ENCODE measurements at places on chromosomes 1 and 21.

- DNase-seq = no peak
Observed at GRCh38 chr1:98368995-98369394, 292.5 kb upstream of the SNX7 start.

DNA sequence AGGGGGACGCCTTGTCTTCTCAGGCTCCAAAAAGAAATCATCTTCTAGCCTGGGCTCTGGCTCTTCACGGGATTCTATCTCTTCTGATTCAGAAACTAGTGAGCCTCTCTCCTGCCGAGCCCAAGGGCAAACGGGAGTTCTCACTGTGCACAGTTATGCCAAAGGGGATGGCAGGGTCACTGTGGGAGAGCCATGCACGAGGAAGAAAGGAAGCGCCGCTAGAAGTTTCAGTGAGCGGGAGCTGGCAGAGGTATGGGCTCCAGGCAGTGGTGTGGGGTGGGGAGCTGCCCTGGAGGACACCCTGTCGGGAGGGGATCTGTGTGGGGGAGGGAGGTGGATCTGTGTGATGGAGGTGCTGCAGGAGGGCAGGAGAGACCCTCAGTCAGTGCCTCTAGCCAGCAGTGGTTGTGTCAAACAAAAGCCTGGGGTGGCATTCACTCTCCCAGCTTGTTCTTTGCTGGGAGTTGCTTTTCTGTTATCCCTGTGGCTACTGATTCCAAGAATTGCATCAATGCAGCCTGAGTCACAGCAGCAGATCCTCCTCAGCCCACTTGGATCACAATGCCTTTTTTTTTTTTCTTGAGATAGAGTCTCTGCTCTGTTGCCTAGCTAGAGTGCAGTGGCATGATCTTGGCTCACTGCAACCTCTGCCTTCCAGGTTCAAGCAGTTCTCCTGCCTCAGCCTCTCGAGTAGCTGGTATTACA, 21.8 kb downstream of the KDM4A start:
- no peak for DNase-seq

DNA sequence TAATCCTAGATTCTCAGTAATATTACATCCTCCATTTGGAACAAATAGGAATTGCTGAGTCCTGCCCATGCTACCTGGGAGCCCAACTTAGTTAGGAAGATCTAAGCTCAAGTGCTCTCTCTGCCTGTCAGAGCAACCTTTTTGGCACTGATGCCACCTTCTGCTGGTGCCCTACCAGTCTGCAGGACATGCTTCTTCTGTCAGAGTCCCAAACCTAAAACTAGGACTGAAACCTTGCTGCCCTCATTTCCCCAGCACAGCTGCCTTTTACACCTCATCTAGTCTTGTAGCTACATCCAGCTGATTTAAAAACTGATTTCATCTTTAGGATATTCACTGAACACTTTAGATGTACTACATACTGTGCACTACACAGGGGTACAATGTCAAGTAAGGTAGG, 118.7 kb downstream of the LYPLAL1 start:
- DNase-seq = no peak

DNA sequence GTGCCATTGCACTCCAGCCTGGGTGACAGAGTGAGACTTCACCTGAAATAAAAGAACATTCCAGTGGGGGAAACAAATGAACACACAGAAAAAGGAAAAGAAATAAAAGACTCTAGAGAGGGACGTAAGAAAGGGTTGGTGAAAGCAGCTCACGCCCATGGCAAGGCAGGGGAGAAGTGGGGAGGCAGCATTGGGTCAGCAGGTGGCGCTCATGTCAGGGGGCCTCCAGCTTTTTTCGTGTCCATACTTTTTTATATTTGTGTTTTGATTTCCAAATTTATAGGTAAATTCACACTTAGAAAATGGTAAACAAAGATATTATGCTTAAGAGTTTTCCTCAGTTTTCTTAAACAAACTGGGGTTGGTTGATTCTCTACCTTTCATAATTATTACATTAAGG, 45.5 kb downstream of the VPS13D start:
- DNase-seq = no peak

DNA sequence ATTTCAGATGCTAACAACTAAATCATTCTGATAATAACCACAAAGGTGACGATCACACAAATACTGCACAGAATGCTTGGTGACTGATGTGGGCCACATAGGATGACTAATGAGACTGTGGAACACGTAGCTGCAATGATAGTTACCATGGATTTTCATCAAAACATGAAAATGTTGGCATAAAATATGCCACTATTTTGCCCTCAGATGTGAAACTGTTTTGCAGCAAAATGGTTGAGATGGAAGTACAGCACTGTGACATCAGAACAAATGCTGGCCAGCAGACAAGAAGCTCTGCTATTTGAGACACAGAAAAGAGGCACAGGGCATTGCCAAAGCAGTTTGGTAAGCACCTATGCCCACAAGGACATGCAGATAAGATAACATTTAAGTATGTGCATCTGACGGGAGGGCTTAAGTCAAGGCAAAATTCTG, 83.8 kb downstream of the NIBAN1 start:
- no peak for DNase-seq

- no peak for DNase-seq
Observed at GRCh38 chr1:246583056-246583440, 16.8 kb downstream of the CNST start.

DNA sequence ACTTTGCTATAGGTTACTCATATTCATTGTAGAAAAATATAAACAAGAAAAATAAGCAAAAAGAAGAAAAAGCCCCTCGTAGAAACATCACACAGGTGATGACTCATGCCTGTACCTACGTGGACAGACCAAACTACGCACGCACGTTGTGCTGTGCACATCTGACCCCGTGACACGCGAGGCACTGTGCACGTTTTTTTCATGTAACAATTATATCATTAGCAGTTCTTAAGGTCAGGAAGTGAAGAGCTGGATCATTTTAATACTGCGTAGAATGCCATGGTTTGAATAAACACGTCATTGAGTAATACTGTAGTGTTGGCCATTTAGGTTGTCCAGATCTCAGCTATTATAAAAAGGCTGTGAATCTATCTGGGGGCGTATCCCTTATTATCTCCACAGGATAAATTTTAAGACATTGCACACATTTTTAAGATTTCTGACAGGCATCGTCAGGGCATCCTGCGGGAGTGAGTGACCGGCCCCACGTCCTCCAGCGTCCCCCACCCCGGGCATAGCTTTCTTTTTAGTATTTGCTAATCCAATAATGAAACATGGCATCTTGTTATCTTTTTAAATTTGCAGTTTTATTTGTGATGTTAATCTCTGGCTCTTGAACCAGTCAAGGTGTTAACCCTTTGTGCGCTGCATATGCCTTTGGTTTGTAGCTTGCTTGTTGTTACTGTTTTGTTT, 23.4 kb upstream of the ADARB1 start:
- no peak for DNase-seq

- no peak for DNase-seq
Observed at GRCh38 chr1:219755234-219755633, 142.3 kb upstream of the ZC3H11B start.

All from NCI-H345 (cell line).